M059J (cell line): ENCODE measurements at places on chromosomes 3 and 15.

- no peak for DNase-seq
Measured at GRCh38 chr3:177683586-177683985, 486.3 kb upstream of the TBL1XR1 start.

DNA sequence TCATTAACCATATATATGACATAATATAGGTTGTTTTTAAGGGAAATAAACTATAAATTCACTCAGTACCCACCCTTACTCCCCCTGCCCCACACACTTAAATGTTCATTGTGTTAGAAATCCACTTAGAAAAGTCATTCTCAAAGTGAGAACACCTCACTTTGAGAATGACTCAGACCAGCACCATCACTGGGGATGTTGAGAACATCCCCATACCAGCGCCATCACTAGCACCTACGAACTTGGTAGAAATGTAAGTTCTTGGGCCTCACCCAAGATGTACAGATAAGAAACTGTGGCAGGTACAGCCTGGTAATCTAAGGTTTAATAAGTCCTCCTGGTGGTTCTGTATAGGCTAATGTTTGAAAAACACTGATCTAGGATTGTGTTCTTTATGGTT lies 362.6 kb downstream of the LPP start:
- no peak for DNase-seq

DNA sequence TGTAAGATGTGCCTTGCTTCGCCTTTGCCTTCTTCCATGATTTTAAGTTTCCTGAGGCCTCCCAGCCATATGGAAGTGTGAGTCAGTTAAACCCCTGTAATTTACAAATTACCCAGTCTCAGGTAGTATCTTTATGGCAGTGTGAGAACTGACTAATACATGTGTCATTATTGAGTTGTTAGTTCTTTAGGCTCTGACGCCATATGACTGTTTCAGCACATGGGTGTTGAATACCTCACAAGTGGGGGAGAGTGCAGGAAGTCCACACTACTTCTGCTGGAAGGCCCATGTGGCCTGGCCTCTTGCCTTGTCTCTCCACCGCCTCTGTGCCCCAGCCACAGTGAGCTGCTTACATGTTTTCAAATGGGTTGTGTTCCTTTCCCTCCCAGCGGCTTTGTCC lies 28.5 kb downstream of the MFSD1 start:
- DNase-seq = peak; percentile 67

DNA sequence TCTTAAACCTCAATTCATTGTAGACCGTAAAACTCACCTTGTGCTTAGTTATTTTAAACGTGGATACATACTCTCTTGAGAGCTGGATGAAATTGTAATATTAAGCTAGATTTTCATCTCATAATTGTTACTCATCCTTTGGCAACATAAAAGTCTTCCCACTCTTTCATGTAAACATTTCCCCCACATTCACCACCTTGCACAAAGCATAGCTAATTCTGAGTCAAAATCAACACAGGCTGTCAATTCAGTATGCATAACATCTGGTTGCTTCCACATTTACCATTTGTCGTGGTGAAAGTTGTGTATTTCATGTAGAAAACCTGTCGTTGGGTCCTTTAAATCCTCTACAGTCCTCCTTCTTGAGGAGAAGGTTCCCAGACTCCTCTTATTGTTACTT lies 524.6 kb downstream of the OTOL1 start:
- no peak for DNase-seq

DNA sequence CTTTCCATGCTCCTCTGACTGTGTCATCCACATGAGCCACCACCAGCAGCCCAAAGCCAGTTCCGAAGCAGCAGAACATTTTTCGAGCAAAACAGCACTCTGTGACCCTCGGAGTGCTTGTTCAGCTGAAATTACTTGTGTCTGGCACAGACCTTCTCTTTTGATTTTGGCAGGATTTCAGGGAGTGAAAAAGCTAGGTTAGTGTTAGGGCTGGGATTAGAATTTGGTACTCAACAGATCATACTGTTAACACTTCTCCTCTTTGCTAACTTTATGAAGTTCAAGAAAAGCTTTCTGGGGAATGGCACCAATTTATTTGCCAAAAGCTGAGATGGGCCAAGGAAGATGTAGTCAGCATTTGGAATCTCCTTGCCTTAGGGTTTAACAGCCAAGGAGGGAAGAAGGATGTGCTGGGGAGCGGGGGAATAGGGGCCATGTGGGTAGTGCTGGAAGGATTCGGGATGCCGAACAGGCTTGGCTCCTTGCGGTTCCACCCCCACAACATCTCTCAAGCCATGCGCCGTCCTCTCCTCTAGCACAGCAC lies 55.1 kb upstream of the TRA2B start:
- peak; percentile 35 for DNase-seq

- DNase-seq = no peak
Measured at GRCh38 chr15:34125945-34126344, 24.1 kb downstream of the PGBD4 start.

GRCh38 chr15:40953713-40954074 lies 423 bp downstream of the CHAC1 start:
- no peak for DNase-seq

DNA sequence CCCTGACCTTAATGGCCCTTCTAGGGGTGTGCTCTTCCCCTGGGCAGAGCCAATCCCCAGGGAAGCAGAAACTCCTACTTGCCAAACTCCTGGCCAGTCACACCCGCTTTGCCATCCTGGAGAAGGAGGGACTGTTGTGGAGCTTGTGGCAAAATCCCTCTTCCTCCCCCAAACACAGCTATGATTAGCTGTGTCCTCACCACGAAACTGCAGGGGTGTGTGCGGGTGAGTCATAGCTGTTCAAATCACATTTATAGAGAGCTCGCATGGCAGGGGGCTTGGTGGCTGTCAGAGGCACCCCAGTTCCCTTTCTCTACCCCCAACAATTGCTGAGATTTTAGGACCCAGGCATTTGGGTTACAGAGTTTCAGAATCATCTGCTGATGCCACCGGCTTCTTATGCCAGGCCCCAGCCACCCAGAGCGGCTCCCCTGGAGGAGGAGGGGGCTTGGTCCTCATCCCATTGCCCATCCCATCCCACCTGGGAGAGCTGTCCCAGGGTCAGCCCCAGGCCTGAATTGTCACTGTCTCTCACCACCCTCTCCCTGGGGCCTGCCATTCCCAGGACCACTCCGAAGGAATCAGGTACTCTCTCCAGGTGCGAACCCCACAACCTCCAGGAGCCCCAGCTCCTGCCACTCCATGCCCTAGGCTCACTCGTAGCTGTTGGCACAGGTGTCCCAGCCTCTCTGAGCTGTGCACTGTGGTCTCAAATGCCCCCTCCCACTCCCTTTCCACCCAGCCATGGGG lies 28.8 kb upstream of the MAGEF1 start:
- peak; percentile 79 for DNase-seq

GRCh38 chr3:165503346-165503745 lies 307.2 kb upstream of the SLITRK3 start:
- no peak for DNase-seq

DNA sequence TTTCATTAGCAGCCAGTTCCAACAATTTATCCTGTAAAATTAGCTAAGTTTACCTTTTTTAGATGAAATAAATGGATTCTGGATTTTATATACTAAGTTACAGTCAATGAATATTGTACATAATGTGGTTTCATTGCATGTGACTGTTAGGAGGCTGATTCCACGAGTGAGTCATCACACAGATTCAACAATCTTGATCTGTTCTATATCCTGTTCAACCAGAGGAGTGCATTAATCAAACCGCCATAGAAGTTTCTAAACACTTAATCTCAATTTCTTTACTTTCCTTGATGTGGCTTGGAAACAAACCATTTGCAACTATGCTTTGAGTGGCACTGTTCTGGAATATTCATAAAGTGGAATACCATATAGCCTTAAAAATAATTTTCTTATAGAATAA lies 15.3 kb downstream of the DNAJC13 start:
- DNase-seq = peak; percentile 80

DNA sequence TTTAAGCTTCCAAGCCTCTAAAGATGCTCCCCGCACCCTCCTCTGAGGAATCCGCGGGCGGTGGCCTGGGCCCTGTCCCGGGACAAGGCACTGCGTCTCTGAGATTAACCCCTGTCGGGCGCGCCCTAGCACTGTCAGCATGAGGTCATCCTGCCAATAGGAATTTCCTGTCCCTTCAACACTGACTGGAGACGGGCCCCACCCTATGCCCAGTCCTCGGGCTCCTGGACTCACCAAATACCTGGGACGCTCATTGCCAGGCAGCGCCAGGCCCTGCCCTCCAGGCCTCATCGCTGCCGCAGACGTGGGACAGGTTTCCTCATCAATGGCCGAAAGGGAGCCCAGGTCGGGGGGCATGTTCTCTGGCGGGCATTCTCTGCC lies 67.6 kb upstream of the SH3GL3 start:
- DNase-seq = peak; percentile 76
